Effector memory CD8-positive, alpha-beta T cell (primary cell): ENCODE measurements at places on chromosomes 16 and 17.
A peak's percentile ranks its signal among the peaks of the same experiment; 100 is the strongest.

- H3K27ac ChIP-seq: no peak overlapping the region
- no peak overlapping the region for H3K4me3 ChIP-seq
- no peaks in the 10 kb centered on the region for H3K27me3 ChIP-seq
Measured at GRCh38 chr16:54027995-54028394, 258.6 kb downstream of the IRX3 start.

- no peak for DNase-seq
- H3K4me1 ChIP-seq: peaks cover 4% of the 10 kb centered on the region
- peak overlapping the region; percentile 74 for H3K27ac ChIP-seq
- H3K4me3 ChIP-seq: peak overlapping the region; percentile 81
- H3K27me3 ChIP-seq: no peaks in the 10 kb centered on the region
Measured at GRCh38 chr17:81710514-81711308, 1.4 kb upstream of the SLC25A10 start.

DNA sequence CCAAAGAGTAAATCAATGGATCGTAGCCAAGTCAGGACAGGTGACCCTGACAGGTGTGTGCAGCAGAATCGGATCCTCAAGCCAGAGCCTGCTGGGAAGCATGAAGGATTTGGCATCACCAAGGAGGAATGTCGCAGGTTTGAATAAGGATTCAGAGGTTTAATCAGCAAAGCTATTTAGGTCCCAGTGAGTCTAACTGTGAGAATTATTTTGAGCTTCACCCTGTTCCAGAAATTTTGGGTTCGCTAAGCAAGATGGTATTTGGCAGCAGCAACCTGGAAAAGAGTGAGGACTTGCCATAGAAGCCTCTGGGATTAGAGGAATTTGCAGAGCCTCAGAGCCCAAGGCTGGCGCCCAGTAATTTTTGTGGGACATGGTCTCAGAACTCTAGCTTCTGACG, 173.0 kb downstream of the CCDC182 start:
- no peak overlapping the region for H3K4me3 ChIP-seq
- no peaks in the 10 kb centered on the region for H3K27me3 ChIP-seq
- no peak for DNase-seq
- H3K36me3 ChIP-seq: peaks cover 12% of the 10 kb centered on the region

DNA sequence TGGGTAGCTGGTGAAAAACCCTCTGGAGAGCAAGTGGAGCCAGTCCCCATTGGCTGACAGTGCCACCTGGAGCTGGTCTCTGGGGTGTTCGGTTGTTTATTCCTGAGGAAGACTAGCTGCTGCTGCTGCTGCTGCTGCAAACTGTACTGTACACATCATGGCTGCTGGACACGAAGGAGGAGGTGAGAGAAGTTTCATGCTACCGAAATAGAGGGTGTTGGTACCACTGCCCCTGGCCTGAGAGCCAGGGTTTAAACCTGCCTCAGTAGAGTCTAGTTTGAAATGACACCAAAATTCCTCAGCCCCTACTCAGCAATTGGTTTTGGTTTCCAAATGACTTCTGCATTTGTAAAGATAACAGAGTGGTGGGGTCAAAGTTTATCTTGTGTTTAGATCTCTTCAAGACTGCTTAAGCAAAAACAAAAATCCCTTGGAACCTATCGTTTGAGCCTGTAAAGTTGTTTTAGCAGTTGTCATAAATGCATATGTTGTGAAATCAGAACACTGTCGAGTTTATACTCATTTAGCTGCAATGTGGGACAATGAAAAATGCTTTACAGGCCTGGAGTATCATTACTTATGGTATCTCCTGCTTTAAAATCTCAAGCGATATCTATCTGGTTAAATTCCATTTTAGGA, 40.8 kb downstream of the CYB5B start:
- peak overlapping the region; percentile 80 for H3K27ac ChIP-seq
- DNase-seq: no peak
- H3K4me1 ChIP-seq: peaks cover 20% of the 10 kb centered on the region
- peak overlapping the region; percentile 25 for H3K4me3 ChIP-seq
- peaks cover 24% of the 10 kb centered on the region for H3K36me3 ChIP-seq

DNA sequence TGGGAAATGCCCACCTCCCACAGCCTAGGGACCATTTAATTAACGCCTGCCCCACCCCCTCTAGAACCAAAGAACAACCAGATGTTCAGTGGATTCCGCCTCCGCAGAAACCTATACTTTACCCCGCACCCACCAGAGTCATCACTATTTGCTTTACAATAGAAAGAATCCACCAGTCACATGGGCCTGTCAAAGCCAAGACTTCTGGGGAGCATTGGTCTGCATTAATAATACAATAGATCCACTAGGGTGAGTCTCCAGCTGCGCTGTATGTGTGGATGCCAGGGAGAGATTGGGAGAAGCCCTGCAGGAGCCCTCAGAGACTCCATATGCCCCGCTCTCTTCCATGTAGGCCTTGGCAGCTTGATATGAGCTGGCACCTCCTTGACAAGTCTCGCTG, 31.3 kb downstream of the CLEC19A start:
- DNase-seq: no peak
- no peaks in the 10 kb centered on the region for H3K36me3 ChIP-seq
- no peaks in the 10 kb centered on the region for H3K4me1 ChIP-seq

DNA sequence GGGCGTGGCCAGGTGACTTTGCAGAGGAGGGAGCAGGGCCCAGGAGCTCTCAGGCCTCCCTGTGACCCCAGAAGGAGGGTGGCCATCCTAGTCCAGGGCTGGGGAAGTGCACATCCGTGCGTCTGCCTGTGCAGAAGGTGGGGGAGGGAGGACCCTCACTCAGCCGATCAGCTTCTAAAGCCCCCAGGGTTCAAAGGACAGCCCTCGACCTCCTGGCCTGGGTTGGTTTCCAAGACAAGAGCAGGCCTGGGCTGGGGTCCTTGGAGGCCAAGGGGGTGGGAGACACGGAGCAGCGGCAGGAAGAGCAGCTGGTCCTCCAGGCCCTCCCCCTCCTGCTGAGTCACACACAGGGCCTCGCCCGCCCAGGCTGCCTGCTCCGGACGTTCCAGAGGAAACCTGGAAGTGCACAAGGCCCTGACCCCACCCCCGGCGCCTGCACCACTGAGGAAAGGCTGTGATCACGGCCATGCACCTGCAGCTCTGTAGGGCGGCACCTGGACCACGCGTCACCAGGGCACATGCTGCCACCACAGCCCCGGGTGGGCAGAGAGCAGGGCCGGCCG, 67.1 kb upstream of the ZNF469 start:
- H3K27me3 ChIP-seq: peaks cover 13% of the 10 kb centered on the region
- no peak overlapping the region for H3K27ac ChIP-seq
- H3K36me3 ChIP-seq: peaks cover 3% of the 10 kb centered on the region
- no peaks in the 10 kb centered on the region for H3K4me1 ChIP-seq
- no peak for DNase-seq

- no peaks in the 10 kb centered on the region for H3K27me3 ChIP-seq
- no peaks in the 10 kb centered on the region for H3K36me3 ChIP-seq
- no peak overlapping the region for H3K4me3 ChIP-seq
- no peak overlapping the region for H3K27ac ChIP-seq
Measured at GRCh38 chr17:11554042-11554441, 44.2 kb upstream of the DNAH9 start.

DNA sequence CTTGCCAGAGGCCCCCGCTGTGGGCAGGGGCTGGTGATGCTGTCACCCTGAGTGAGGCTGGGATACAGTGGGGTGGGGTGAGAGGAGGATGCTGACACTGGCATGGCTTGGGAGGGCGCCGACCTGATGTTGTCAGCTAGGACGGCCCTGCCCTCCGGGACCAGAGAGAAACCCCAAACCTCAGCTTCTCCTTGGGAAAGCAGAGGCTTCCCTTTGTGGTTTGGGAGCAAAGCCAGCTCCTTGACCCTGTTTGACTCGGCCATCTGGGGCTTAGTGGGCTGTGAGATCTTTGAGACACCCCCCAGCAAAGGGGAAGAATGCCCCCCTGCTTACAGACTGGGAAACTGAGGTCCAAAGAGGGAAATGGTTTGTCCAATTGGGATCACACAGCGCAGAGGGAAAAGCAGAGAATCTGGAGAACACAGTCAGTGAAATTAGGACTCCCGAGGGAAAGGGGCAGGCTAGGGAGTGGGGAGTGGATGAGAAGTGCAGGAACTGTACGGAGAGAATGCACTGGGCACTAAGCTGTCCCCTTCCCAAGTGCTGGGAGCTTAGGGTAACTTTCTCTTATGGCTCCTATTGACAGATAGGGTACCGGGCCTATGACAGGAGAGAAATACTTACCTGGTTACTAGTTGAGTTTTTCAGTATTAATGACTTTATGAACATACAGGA, 40.7 kb upstream of the DLX4 start:
- H3K27me3 ChIP-seq: peaks cover 93% of the 10 kb centered on the region
- no peak for DNase-seq
- H3K4me1 ChIP-seq: no peaks in the 10 kb centered on the region
- H3K4me3 ChIP-seq: no peak overlapping the region
- no peaks in the 10 kb centered on the region for H3K36me3 ChIP-seq

DNA sequence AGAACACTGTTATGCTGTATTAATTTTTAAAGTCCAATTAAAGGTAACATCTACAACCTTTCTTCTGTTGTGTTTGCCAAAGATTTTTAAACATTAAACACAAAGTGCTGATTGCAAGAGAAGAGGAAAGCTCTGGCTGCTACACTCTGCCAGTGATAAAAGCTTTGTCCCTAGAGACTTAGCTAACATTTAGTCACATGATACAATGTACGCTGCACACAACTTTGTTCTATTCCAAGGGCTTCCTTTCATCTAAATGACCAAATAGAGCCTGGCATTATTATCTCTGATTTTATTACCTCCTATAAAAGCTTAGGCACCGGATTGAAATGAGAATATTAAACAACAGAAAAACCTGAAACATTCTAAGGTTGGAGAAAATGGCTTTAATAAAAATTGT, 388.7 kb upstream of the PMFBP1 start:
- no peaks in the 10 kb centered on the region for H3K36me3 ChIP-seq
- no peak for DNase-seq
- no peak overlapping the region for H3K27ac ChIP-seq
- H3K27me3 ChIP-seq: no peaks in the 10 kb centered on the region
- no peak overlapping the region for H3K4me3 ChIP-seq

- H3K4me3 ChIP-seq: no peak overlapping the region
- H3K27me3 ChIP-seq: no peaks in the 10 kb centered on the region
- no peak for DNase-seq
- H3K27ac ChIP-seq: no peak overlapping the region
- H3K4me1 ChIP-seq: no peaks in the 10 kb centered on the region
- no peaks in the 10 kb centered on the region for H3K36me3 ChIP-seq
Measured at GRCh38 chr16:78648517-78648916, 549.1 kb downstream of the WWOX start.

DNA sequence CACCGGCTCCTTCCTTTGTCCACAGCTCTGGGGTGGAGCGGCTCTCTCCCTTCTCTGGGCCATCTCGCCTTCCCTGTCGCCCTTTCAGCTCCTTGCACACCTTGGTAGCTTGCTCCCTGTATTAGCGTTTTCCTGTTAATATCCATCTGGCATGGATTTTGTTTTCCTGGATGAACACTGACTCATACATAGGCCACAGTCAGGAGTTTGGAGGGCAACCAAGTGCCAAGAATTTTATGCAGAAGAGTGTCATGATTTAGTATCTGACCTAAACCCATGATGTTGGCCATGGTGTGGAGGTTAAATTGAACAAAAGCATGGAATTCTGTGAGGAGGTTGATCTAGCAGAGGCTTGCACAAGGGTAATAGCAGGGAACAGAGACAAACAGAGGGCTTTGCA, 180.9 kb downstream of the AIPL1 start:
- DNase-seq: no peak
- no peaks in the 10 kb centered on the region for H3K4me1 ChIP-seq
- H3K4me3 ChIP-seq: no peak overlapping the region
- H3K27ac ChIP-seq: no peak overlapping the region

- no peak overlapping the region for H3K4me3 ChIP-seq
- H3K27me3 ChIP-seq: no peaks in the 10 kb centered on the region
- H3K36me3 ChIP-seq: peaks cover 8% of the 10 kb centered on the region
- no peaks in the 10 kb centered on the region for H3K4me1 ChIP-seq
- DNase-seq: no peak
- no peak overlapping the region for H3K27ac ChIP-seq
Measured at GRCh38 chr16:10907757-10908045, 30.7 kb downstream of the CIITA start.

DNA sequence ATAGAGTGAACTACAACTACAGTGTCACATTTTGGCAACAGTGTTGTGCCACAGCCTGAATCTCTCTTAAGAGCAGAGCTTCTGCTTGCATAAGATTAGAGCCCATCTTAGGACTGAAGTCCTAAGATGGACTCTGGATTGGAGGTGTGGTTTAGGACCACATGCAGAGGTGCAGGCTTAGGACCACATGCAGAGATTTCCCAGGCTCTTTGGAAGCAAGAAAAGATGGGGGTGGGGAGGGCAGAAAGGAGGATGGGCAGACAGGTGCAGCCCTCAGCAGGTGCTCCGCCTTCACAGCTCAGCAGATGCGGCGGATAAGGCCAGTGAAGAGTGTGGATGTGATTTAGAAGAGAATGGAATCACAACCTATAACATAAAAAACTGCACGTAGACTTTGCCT, 128.7 kb downstream of the TANGO6 start:
- H3K36me3 ChIP-seq: peaks cover 28% of the 10 kb centered on the region
- no peak for DNase-seq
- no peaks in the 10 kb centered on the region for H3K4me1 ChIP-seq
- H3K27ac ChIP-seq: no peak overlapping the region

GRCh38 chr16:59067205-59067604, 333.1 kb upstream of the GOT2 start:
- no peak overlapping the region for H3K4me3 ChIP-seq
- H3K27me3 ChIP-seq: no peaks in the 10 kb centered on the region
- no peak for DNase-seq
- no peaks in the 10 kb centered on the region for H3K4me1 ChIP-seq
- H3K36me3 ChIP-seq: no peaks in the 10 kb centered on the region

- H3K36me3 ChIP-seq: no peaks in the 10 kb centered on the region
- H3K27me3 ChIP-seq: peaks cover 28% of the 10 kb centered on the region
- H3K4me3 ChIP-seq: no peak overlapping the region
- no peaks in the 10 kb centered on the region for H3K4me1 ChIP-seq
- no peak overlapping the region for H3K27ac ChIP-seq
Measured at GRCh38 chr16:73887911-73888310, 408.7 kb upstream of the PSMD7 start.

DNA sequence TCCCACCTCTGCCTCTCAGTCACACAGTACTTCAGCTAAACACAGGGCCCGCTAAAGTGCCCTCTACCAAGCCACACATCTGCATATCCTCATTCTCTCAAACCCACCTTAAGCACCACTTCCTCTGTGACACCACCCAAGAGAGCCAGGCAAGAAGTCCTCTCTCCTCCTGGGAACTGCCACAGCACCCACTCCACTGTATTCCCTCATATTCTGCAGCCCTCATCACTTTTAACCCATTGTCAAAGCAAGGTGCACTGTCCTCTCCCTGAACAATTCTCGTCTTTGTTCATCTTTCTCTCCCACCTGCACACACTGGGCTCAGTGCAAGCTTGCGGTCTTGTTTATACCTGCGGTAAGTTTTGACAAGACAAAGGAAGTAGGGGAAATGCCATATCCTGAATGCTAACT, 13.6 kb downstream of the CHD9 start:
- peaks cover 53% of the 10 kb centered on the region for H3K4me1 ChIP-seq
- H3K36me3 ChIP-seq: peaks cover 3% of the 10 kb centered on the region
- no peak for DNase-seq
- peak overlapping the region; percentile 79 for H3K4me3 ChIP-seq
- peak overlapping the region; percentile 77 for H3K27ac ChIP-seq
